GM12878 (cell line): ENCODE measurements at places on chromosomes 5 and 9.

GRCh38 chr5:147175516-147176097 lies 59.2 kb upstream of the STK32A start:
- no peak for DNase-seq

DNA sequence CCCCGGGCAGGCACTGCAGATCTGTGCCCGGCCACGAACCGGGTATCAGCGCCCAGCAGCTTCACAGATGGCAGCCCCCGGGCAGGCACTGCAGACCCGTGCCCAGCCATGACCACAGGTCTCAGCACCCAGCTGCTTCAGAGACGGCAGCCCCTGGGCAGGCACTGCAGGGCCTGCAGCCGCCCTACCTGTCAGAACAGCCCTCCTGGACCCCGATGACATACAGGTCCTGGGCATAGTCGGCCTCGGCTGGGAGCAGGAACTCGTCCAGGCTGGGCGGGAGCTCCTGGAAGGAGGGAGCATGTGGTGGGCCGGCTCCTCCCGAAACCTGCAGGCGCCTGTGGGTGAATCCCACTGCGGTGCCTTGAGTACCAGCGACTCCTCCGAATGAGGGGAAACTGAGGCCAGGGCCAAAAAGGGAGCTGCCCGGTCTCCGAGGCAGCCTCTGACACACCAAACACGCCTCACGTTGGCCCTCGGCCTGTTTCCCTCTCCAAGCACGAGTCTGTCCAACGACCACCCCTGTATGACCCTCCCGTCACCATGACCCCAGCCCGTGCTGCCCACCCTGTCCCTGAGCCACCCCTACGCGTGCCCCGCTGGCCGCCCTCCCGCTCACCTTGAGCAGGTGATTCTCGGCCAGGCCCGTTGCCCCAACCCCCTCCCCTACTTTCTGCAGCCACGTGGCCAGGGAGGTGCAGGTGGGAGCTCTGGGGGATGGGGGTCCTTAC lies 5.6 kb downstream of the INPP5E start:
- DNase-seq, result no peak

DNA sequence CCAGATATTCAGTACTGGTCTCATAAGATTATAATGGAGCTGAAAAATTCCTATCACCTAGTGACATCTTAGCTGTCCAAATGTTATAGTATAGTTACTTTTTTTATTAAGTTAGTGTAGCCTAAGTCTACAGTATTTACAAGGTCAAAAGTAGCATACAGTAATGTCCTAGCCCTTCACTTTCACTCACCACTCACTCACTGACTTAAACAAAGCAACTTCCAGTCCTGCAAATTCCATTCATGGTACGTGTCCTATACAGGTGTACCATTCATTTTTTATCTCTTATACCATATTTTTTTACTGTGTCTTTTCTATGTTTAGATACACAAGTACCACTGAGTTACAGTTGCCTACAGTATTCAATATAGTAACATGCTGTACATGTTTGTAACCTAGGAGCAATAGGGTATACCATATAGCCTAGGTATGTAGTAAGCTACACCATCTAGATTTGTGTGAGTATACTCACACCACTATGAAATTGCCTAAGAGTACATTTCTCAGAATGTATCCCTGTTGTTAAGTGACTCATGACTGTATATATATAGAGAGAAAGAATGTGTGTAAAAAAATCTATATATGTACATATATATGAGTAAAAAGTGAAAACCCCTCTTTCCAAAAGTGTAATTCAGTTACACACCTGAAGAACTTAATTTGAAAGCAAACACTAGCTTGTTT lies 234.8 kb upstream of the WWC1 start:
- no peak for DNase-seq

DNA sequence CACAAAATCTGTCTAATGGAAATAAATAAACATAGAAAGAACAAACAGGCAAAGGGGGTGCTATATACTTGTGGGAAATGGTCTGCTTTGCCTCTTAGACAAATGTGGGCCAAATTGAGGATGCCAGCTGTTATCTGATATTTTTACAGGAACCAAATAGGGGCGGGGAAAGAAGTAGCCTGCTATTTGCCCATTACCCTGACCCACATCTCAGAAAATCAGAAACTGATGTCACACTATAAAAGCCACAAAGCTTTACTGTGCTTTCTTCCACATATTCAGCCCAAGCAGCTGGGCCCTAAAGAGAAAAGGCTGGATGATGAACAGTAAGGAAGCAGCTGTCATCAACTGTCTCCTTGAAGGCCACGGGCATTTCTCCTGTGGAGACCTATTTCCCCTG lies 97.3 kb downstream of the ELAVL2 start:
- DNase-seq, result no peak

- DNase-seq, result no peak
These were observed 145.7 kb upstream of the SMIM23 start for GRCh38 chr5:171639966-171640365.

DNA sequence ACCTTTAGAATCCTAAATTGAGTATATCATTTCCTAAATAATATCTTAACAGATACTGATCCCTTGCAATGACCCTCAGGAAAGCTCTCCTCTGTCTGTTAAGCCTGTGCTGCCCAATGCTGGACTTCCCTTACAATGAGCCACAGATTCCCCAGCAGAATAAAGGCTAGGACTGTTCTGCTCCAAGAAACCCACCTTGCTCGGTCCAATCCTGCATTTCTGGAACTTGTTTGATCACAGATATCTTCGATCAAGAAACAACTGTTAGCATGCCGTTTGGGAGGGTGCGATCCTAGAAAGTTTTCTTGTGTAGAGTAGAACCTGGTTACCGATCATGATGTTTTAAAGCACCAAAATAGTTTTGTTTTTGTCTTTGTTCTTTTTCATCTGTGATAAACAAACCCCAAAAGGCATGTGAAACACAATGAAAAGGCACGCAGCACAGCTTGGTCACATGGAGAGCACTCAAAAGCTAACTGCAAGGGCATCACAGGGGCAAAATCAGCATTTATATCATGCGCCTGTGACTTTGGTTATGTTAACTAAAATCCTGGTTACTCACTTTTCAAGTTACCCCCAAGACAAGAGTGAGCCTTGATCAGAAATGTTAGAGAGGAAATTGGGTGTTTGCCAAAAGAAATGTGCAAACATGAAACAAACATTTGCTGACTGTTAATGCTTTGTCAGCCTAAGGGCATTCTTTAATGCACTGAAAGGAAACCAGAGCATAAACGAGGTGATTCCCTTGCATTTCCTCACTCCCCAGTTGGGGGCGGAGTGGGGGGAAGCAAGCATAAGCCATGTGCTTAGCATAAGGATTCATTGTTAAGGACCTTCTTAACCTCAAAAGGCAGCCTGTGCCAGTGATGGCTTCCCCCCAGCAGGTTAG lies 61.9 kb upstream of the ADAMTS16 start:
- no peak for DNase-seq

DNA sequence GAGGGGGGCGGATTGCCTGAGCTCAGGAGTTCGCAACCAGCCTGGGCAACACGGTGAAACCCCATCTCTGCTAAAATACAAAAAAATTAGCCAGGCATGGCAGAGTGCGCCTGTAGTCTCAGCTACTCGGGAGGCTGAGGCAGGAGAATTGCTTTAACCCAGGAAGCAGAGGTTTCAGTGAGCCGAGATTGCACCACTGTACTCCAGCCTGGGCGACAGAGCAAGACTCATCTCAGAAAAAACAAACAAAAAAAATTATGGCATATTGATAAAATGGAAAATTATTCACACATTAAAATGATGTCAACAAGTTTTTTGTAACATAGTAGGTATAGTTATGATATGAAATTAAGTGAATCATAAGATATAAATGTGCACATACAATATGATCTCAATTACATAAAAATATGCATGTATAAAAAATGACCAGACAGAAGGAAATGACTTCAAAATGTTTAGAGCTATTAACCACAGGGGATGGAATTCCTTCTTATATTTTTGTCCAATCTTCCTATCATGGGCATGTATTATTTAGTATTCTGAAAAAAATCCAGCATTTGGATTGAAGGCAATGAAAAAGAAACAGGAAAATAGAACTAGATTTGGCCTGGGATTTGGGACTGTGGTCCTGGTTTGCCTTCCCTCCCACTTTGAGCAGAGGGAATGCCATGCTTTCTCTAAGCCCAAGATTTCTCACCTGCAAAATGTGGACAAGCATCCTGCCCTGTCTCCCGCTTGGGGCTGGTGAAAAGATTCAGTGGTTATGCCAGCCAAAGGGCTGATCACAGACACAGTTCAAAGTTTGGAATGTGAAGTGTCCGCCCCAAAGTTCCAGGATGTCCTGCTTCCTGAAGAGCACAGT lies 19.5 kb downstream of the SPAAR start:
- DNase-seq, result no peak

- no peak for DNase-seq
These were observed 4.1 kb downstream of the FAM78A start for GRCh38 chr9:131272212-131272611.

- DNase-seq, result no peak
These were observed 34.2 kb upstream of the MYOT start for GRCh38 chr5:137833463-137833862.

DNA sequence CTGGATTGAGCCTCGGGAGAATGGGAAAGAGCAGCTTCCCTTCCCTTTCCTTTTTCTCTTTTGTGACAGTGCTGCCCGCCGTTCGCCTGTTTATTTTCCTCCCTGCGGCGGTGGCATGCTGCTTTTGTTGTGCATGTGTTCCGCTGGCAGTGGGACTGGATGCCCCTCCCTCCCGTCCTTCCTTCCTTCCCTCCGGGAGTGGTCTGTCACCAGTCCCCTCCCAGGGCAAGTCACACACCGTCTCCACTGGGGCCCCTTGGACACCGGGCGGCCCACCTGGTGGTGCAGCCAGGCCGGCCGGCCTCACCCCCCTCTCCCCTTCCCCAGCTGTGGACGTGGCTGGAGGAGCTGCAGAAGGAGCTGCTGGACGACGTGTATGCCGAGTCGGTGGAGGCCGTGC lies 214.7 kb downstream of the TRIO start:
- no peak for DNase-seq

DNA sequence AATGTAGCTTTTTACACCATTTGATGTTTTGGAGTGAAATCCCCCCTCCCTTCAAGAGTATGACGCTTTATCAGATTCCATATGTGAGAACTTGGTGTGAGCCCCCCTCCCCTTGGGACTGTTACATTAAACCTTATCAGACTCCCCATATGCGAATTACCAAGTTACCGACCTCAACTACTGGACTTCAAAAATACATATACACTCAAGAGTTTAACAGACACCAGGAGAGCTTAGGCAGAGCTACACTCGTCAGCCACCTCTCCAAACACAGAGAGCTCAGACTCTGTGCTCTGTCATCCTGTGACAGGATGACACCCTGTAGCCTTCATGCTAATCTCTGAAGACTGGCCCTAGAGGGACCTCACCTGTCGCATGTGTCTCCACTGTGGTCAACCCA lies 50.2 kb downstream of the FAM114A2 start:
- DNase-seq, result no peak

DNA sequence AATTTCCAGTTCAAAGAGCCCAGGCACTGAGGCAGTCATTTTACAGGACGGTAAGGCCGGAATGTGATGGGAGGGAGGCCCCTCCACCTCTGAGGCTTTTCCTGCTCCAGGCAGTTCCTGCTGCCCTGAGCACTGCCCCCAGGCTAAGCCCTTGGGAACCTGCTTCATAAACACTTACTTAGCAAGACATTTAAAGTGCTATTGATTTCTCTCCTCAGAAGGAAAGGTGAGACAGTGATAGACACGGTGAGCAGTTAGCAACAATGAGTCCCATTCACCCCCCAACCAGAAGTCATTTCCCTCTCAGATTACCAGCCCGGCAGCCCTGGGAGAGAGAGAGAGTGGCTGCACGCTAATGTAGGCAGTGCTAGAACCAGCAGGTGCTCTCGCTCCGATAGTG lies 462.5 kb downstream of the SPOCK1 start:
- no peak for DNase-seq

- no peak for DNase-seq
These were observed 46.5 kb downstream of the GNA14 start for GRCh38 chr9:77601476-77602099.

DNA sequence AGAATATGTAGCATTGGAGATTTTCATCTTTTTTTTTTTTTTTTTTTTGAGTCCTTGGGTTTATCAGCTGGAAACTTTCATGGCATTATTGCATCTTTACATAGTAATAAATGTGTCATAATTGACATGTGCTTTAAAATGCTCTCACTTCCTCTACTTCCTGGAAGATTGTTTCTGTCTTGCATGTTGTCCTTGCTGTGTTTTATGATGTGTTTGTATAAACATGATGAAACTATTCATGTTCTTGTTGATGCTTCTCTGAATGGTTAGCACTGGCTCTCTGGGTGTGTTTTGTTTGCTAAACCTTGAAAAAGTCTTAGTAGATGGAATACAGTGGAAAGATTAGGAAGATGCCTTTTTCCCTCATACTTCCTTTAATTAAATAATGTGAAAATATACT lies 87.9 kb downstream of the IQGAP2 start:
- DNase-seq, result no peak

DNA sequence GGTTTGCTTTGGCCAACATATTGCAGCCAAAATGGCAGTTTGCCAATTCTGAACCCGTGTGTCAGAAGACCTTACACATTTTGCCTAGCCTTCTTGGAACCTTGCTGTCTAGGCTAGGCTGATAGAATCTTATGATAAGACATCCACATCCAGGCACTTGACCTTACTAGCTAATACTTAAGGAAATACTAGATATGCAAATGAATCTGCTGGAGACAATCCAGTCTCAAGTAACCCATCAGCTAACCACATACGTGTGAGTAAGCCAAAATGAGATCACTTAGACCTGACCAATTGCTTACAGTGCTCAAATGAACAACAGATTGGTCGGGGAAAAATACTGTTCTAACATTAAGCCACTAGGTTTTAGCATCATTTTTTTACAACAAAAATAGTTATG lies 1504.6 kb upstream of the CDH9 start:
- no peak for DNase-seq
